Stimulated activated CD8-positive, alpha-beta memory T cell treated with anti-CD3 and anti-CD28 coated beads, Interleukin-2, amount 100 ng/mL, for 1 hour (primary cell): ENCODE measurements at places on chromosomes 2 and 18.

GRCh38 chr2:138948070-138948539 lies 167.9 kb upstream of the NXPH2 start:
- DNase-seq = no peak

DNA sequence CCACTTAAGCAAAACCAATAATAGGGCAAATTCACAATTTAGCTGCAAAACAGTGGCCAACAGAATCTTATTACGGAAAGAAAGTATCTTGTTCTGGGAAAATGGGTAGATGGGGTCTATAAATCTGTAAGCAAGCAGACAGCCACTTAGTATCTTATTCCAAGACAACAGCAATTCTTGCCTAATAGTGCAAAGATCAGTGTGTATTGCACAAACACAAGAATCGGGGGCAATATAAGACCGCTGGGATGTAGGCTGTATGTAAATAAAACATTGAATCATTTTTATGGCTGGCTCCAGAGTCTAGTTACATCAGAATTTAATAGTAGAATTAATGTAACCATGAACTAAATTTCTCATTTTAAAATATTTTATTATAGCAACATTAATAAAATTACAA lies 85.6 kb downstream of the FBXO15 start:
- DNase-seq = no peak

DNA sequence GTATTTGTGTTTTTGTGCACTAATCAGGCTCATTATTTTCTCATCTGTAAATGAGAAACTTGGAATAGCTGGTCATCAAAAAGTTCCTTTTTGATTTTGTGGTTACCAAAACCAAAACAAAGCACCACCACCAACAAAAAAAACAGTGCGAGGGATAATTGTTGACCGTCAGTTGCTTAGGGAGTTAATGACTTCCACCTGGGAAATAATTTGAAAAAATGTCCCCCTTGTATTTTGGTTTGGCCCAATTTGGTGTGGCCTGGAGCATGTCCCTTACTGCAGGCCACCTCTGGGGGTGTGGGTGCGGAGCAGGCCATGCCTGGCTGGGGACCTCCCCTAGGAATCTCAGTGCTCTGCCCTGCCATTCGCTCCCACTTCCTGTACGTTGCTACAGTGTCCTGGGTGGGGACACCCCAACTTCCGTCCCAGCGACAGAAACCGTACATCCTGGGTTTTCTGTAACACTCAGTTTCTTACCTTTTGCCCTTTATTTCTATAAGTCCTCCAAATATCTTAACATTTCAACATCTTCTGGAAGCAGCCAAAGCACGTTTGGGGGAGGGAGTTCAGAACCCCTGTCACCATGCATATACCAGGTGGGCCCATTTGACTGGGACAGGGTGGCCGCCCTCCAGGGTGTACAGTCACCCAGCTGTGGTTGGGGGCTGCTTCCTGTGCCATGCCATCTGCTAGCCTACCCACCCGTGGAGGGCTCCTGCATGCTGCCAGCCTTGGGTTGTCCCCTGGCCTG lies 31.3 kb downstream of the NCK2 start:
- no peak for DNase-seq

DNA sequence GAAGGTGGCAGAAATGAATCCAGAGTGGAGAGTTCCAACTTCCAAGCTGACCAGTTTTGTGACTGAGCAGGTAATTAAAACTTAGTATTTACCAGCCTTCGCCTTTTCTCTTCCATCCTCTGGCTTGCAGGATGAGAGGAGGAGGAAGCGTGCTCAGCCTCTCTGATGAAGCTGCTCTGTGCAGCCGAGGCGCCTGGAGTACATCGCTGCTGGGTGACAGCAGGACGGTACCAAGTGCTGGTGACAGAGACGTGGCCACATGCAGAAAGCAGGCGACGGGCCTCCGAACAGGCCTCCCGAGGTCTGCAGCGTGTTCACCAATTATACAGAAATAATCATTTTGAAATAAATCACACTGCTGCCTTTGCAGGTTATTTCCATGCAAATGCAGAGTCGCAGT lies 95.0 kb downstream of the MBP start:
- no peak for DNase-seq

DNA sequence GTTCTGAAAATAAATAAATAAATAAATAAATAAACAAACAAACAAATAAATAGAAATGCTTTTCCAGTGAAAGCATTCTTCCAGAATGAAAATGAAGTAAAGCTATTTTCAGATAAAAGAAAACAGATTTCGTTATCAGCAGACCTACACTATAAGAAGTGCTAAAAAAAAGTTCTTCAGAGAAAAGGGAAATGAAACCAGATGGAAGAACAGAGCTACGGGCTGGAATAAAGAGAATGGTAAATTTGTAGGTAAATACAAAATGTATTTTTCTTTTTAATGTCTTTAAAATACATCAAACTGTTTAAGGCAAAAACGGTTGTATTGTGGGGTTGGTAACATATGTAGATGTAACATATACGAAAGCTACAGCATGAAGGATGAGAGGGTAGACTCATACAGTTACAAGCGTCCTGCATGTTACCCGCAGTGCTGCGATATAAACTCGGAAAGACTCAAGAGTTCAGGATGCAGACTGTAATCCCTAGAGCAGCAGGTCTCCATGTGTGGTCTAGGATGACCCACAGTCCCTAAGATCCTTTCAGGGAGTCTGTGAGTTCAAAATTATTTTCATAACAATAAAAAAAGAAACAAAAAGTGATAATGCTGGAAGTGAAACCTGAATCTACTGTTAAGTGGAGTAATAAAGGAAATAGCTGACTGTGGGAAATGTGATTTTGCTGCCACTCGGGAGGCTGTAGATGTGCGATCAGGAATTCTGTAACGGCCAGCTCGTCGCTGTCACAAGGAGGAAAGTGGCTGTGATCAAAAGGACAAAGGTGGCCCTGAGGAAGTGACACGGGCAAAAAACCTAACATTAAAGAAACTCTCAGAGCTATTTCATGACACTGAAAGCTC lies 5.3 kb upstream of the RAB12 start:
- DNase-seq = no peak

DNA sequence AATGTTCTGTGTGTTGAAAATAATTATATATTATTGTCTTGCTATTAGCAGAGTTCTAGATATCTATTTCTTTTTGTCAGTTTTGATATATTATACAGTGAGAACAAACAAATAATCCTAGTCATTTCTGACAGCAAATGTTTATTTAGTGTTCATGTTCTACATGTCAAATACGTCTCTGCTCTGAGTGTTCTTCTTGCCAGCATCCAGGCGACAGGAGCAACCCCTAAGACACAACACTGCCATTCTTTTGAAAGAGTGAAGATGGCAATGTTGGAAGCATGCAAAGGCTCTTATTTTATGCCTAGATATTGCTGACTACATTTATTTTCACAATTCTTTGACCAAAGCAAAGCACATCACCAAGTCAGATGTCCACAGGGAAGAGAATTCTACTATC lies 1556.6 kb upstream of the TMEFF2 start:
- no peak for DNase-seq

- no peak for DNase-seq
Measured at GRCh38 chr18:50630895-50631294, 71.0 kb downstream of the MAPK4 start.

DNA sequence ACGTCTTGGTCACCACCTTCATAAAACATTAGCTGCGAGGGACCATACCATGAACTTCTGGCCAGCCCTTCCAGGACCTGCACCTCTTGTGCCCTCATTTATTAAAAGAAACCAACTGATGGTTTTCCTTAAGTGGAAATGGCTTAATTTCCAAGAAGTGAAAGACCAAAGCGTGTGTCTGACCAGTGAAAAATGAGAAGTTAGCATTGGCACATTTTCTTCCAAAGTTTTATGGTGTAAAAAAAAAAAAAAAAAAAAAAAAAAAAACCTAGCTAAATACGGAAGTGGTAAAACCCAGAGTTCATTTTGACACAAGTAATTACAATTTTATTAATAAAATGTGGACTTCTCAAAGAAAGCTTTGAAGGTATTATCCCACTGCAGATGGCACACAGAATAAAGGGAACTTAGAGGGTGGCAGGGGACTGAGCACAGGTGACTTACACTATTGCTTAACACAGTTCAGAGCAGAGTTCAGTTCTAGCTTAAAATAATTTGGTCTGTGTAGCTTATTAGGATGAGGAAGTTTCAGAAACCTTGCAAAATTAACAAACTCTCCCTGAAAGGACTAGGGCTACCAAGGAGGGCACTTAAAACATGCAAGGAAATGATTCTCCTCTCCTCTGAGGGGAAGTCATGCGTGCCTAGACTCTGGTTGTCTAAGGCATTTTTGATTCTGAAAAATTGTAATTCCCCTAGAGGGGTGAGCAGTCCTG lies 42.2 kb upstream of the EPG5 start:
- DNase-seq = no peak

- DNase-seq = no peak
Measured at GRCh38 chr2:199392363-199392762, 65.4 kb downstream of the SATB2 start.

DNA sequence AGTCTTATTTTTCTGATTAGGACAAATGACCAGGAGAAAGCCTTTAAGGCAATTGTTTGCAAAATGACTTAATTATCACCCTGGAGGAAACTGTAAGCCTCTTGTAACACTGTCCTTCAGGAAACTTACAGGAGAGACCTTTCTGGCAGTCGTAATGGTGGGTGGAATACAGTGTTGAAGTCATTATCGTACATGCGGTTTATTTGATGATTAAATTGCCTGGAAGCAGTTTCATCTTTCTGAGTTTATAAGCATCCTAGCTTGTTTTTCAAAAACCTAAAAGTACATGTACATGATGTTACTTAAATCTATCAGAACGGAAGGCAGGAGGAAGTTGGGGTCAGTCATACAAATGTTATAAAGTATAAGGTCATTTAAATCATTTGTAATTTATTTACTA lies 86.2 kb upstream of the RAB27B start:
- DNase-seq = no peak

- DNase-seq = no peak
Measured at GRCh38 chr2:152548111-152548875, 169.0 kb downstream of the PRPF40A start.

GRCh38 chr2:43191947-43192516 lies 34.4 kb downstream of the ZFP36L2 start:
- no peak for DNase-seq
